Stimulated activated CD4-positive, alpha-beta T cell treated with anti-CD3 and anti-CD28 coated beads, TNF-alpha, amount 100 ng/mL, for 48 hours (primary cell): ENCODE measurements at places on chromosomes 1 and 21.

DNA sequence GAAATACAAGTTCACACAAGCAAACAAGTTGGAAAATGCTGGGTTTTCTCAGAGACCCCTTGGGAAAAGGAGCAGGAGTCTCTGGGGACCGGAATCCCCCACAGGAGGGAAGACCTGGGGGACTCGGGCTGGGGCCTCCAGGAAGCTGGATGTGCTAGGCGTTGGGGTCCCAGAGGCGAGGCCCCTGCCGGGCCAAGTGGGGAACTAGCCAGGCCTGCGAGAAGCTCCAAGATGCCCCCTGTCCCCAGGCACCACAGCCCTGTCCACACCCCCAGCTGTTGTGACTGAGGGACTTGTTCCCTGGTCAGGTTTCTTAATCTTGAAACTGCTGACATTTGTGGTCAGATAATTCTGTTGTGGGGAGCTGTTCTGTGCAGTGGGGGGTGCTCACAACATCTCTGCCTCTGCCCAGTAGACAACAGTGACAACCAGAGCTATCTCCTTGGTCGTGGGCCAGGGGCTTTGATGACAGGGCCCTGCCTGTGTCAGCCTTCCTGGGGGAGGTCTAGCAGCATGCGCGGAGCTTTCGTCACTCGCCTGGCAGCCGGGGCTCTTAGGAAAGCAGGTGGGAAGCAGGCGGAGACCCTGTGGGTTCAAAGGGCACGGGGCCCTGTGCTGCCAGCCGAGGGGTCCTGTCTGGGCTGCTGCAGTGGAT lies 126.4 kb upstream of the ARHGEF16 start:
- no peak for DNase-seq

DNA sequence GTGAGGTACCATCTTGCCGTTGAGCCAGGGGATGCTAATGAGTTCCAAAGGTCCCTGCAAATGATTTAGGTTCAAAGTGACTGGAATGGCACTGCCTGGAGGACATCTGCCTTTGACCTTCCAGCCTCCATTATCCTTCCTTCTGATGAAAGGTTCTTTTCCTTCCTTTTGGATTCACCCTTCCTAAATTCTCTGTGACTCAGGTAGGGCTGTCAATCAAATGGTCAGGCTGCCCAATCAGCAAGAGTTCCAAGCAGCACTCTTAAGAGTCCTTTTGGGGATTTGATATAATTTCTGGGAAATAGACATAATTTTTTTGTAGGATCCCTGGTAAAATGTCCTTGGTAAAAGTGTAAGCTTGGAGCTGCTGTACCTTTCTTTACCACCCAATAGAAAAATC lies 58.8 kb upstream of the LMO4 start:
- no peak for DNase-seq

DNA sequence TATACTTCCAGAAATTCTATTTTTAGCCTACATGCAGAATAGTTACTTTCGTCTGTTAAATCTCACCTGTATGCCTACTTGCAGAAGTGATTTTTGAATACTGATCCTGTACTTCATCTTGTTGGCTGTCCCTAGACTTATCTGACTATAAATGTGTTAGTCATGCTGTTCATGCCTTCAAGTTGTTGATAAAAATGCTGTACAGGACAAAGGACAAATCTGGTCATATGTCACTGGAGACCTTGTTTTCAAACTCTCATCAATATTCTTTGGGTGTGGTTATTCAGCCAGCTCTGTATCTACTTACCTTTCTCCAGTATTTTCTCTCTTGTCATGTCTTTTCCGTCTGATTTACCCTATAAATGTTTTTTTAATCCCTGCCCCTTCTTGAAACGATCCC lies 132.9 kb downstream of the RNF220 start:
- DNase-seq: no peak

DNA sequence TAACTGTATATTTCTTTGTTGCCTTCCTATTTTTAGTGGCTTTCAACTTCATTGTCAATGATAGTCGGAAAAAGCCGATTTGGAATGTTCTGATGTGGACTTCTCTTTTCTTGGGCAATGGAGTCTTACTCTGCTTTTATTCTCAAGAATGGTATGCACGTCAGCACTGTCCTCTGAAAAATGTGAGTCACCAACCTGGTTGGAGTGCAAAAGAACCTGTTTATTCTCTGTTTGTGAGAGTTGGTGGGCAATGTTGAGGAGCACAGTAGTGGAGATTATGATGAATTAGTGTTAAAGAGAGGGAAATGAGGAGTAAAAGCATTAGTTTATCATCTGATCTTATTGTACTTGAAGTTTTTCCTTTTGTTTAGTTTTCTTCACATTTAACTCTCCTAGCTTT lies 14.5 kb upstream of the AXDND1 start:
- no peak for DNase-seq

- DNase-seq: no peak
These were observed 18.6 kb upstream of the PADI1 start for GRCh38 chr1:17186216-17186909.

DNA sequence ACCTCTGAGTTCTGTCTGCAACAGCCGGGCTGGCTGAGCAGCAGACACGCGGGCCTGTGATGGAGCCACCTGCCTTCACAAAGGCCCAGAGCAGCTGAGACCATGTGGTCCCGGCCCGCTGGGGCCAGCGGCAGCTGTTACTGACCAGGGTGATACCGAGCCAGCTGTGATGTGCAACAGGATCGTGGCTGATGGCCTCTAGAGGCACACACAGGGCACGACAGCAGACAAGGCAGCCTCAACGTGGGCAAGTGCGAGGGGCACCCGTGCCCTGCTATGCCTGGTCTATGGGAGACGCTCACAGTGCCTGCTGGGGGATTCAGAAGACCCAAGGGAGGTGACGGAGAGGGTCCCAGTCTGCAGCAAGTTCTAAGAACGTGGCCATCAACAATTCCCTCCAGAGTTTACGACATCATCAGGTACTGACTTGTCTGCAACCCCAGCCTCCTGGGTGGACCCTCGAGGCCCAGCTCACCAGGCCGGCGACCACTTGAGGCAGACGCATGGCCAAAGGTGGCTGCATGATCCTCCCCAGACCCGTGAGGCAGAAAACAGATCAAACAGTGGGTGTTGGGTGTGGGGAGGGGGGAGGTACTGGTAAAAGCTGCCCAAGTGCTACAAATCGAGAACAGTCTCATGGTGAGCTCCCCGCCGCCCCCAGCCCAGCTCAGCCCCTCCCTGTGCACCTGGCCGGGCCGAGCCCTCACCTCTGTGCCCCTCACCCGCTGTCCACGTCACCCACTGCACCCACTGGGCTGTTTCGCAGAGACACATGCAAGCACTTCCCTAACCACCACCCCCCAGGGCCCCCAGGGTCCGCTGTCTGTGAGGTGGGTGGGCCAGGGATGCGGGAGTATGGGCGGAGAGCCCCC lies 6.0 kb downstream of the POFUT2 start:
- no peak for DNase-seq

- no peak for DNase-seq
These were observed 46.9 kb downstream of the IER5 start for GRCh38 chr1:181135437-181135731.

GRCh38 chr1:212525479-212526110 lies 83.0 kb upstream of the ATF3 start:
- no peak for DNase-seq

GRCh38 chr1:3426956-3427535 lies 27.4 kb upstream of the ARHGEF16 start:
- DNase-seq: no peak

- DNase-seq: no peak
These were observed 143.9 kb downstream of the SIPA1L2 start for GRCh38 chr1:232486006-232486405.

DNA sequence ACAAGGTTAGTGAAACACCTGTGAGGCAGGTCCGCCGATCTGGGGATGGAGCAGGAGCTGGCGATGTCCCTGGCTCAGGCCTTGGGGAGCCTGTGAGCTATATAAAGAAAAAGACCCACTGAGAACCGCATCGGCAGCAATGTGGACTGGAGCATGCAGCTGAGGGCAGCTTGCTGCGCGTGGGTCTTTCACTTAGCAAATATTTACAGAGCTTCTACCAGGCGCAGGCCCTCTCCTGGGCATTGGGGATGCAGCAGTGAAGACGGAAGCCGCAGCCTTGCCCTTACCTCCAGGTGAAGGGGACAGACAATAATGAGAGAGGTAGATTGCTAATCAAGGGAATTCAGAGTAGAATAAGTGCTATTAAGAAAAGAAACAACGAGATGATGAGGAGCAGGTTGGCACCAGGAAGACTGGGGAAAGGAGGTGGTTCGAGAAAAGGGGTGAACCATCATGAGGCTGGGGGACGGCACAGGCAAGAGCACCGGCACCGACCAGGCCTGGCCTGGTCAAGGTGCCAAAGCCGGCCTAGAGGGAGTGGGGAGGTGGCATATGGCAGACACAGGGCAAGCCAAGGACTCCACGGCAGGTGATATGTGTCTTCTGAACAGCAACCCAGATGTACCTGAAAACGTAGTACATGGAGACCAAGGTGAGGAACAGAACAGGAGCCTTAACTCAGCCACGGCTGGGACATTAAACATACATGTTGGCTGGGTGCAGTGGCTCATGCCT lies 60.7 kb upstream of the PAX7 start:
- no peak for DNase-seq

DNA sequence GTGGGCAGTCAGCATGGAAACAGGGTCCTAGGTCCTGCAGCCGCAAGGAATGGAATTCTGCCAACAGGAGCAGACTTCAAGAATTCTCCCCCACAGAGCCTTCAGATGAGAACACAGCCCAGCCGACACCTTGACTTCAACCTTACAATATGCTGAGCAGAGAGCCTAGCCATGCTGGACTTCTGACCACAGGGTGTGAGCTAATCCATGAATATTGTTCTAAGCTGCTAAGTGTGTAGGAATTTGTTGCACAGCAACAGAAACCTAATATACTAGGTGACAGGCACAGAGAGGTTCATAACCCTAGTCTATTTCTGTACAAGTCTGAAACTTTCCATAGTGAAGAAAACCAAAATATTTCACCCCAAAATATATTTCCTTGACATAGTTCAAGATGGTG lies 32.9 kb upstream of the IFNGR2 start:
- no peak for DNase-seq
